ENCODE measurements at places on chromosomes 1 and 21.

DNA sequence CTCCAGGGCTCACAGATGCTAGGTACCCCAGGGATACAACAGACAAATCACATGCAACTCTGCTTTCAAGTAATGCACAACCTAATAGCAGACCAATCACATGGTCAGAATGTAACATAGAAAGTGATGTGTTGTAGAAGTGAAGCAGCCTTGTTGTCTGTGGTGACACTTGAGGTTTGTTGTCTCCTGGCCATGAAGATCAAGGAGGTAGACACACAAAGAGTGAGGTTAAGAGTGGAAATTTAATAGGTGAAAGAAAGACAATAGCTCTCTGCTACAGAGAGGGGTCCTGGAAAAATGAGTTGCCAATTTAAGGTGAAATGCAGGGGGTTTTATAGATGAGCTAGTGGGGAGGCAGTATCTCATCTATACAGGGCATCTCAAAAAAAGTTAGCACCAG is 2.5 kb upstream of the TMEM9 start:
- no peak for DNase-seq

GRCh38 chr21:41585199-41585994 is 77.4 kb upstream of the TMPRSS2 start:
- DNase-seq = no peak

GRCh38 chr1:205983925-205984725 is 19.1 kb downstream of the RAB7B start:
- DNase-seq = no peak

DNA sequence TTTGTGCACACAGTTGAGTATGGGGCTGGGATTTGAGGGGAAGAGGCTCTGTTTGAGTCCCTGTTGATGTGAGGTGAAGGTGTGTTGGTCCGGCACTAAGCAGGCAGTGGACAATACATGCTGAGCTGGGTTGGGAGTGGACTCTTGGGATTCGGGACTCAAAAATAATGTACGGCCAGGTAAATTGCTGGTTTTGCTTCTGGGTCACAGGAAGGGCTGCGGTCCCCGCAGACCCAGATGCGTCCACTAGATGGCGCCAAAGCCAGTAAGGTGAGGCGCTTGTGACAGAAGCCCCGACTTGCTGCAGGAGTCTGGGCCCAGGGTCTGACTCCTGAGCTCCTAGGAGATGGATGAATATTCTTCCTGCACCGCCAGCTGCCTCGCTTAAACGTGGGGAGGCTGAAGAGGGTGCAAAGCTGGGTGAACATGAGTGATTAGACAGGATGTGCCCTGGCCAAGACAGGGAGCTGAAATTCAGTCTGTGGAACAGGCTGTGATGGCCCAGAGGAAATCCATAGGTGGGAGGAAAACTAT is 61.4 kb downstream of the ACBD3 start:
- DNase-seq = peak; percentile 75

DNA sequence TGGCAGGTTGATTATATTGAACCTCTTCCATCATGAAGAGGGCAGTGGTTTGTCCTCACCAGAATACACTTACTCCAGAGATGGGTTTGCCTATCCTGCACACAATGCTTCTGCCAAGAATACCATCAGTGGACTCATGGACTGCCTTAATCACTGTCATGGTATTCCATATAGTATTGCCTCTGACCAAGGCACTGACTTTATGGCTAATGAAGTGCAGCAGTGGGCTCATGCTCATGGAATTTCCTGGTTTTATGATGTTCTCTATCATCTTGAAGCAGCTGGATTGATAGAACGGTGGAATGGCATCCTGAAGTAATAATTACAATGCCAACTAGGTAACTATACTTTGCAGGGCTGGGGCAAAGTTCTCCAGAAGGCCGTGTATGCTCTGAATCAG is 16.6 kb upstream of the GBP6 start:
- no peak for DNase-seq

- no peak for DNase-seq
Measured at GRCh38 chr1:221605569-221605968, 136.3 kb downstream of the DUSP10 start.

DNA sequence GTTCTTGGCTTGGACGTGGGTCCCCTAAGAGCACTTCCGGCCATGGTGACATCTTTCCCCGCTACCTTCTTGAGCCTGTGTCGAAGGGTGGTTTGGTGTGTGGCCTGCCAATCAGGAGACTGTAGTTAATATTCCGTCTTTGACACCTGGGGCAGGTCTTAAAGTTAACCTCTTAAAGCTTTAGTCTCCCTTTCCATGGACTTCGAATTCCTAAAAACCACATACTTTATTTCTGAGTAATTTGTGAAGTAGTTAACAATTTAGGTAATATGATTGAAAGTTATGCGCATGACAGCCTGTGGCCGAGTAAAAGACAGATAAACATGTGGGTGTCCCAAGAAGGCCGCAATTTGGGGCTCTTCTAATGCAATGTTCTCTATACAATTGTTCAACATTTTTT is 10.2 kb upstream of the RAB29 start:
- DNase-seq = no peak

GRCh38 chr21:18772404-18772803 is 368.8 kb upstream of the TMPRSS15 start:
- DNase-seq = no peak

GRCh38 chr1:205488074-205488723 is 16.3 kb upstream of the CDK18 start:
- DNase-seq = no peak

GRCh38 chr1:164524810-164525209 is 34.2 kb upstream of the PBX1 start:
- no peak for DNase-seq

DNA sequence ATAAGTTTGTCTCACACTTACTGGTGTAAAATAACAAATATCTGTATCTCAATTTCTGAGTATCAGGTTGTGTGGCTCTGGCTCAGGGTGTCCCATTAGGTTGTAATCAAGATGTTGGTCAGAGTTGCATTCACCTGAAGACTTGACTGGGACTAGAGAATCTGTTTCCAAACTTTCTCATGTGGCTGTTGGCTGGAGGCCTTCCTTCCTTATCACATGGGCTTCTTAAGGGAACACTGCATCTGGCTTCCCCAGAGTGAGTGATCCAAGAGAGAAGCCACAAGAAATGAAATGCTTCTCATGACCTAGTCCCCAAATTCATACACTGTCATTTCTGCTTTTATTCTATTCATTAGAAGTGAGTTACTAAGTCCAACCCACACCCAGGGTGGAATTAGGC is 568.4 kb upstream of the CAMK1G start:
- no peak for DNase-seq

- no peak for DNase-seq
Measured at GRCh38 chr21:43868461-43868860, 3.4 kb downstream of the AGPAT3 start.

GRCh38 chr1:15236321-15236721 is 10.7 kb upstream of the FHAD1 start:
- DNase-seq = no peak

- DNase-seq = no peak
Measured at GRCh38 chr1:29688471-29689365, 452.4 kb downstream of the PTPRU start.

- no peak for DNase-seq
Measured at GRCh38 chr1:67058761-67059160, 4.8 kb upstream of the SLC35D1 start.

DNA sequence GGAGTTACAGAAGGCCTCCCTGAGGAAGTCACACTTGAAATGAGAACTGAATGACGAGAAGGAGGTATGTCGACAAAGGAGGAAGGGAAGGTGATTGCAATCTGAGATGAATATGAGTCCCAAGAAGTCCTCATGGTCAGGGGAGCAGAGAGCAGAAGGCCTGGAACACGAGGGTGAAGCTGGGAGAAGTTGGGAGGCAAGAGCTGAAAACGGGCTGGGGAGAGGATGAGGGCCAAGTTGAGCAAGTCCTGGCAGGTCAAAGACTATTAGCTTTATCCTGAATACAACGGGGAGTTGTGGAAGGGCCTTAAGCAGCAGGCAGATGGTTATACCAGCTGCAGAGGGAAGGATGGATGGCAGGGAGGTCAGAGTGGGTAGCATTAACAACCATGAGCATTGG is 89.5 kb downstream of the KCNJ15 start:
- DNase-seq = no peak

DNA sequence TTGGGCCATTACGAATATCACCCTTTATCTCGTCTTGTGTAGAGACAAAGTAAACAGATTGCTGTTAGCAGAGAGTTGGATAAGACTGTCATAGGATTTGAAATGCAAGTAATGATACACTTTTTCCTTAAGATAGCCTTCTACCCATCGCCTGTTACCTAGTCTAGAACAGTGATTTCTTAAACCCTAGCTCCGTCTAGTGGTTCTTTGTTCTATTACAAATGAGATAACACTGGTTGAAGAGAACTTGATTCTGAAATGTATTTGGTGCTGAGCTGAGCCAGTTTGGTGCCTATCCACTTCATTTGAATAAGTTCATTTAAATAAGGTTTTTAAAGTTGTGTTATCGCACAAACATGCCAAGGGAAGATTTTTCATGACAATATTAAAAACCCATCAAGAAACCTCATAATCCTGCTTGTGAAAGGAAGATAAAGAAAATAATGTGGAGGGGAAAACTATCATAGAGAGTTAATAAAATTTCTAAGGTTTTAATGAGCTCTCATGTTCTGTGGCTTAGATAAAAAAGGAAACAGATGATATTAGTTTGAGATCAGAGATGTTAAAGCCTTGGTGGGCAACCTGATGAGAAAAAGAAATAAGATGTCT is 1.5 kb upstream of the KCNH1 start:
- DNase-seq = no peak

DNA sequence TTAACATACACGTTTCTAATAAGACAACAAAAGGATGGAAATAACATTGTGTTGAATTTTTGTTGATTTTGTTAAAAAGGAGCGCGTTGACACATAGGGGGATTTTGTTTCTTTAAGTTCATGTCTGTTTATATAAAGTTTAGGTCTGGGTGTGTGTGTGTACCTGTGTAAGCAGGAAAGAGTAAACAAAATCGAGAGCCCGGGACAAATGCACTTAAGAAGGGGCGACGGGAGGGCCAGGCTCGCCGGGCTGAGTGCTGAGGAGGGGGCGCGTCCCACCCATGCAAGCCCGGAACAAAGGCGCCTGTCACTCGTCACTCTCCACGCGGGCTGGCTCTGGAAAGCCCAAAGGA is 28.8 kb upstream of the TRIM17 start:
- no peak for DNase-seq

DNA sequence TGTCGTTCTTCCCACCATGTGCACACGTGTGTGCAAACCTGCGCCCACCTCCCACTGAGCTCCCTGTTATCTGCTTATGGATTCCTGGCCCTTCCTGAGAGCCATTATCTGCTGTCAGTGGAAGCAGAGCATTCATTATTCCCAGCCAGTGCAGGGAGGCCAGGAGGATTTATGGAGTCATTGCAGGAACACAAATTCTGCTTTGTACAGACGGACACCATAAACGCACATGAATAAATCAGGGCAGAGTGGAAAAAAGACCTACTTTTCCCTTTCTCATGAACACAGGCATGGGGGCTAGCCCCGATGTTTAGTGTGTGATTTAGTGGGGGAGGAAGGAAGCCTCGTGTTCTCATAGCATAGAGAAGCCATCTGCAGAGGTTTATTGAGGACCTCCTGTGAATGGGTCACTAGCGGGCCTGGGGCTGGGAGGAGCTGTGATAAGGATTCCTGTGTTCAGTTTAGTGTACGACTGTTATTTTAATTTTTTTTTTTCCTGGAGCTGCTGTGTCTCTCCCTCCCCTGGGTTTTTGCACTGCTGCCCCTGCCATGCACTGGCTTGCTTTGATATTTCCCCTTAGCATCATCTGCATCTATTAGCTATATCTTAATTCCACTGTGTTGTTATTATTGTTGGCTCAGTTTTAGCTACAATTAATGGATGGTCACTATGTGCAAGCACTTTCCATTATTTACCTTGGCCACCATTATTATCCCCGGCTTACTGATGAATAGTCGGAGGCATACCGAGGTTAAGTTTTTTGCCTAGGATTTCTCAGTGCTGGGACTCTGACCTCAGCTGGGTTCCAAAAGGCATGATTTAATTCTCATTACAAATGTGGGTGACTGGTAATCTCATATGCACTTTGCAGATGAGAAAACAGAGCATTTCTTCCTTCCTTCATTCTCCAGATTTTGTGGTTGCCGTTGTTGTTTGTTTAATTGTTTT is 33.0 kb downstream of the HUNK start:
- no peak for DNase-seq

GRCh38 chr1:158087320-158087927 is 93.3 kb upstream of the CD1D start:
- DNase-seq = no peak

DNA sequence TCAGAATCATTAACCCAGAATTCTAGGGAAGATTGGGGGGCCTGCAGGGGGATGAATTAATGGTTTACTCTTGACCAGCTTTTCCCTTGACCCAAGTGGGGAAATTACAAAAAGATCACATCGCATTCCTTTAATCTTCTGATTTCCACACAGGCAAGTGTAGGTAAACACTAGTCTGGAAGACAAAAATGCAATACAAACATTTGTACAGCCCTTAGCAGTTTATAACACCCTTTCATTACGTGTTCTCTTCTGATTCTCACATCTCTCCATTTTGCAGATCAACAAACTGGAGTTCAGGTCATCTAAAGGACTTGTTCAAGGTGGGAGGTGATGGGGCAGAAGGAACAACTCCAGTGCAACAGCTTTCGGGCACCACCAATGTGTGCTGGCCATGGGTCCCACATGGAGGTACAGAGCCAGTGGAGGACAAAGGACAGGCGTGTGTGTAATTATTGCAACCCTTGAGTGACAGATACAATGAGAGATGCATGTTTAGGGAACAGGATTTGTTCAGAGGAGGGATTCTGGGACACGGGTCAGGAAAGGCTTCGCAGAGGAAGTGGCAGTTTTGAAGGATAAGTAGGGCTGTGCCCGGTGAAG is 20.4 kb downstream of the ATF3 start:
- DNase-seq = no peak

- no peak for DNase-seq
Measured at GRCh38 chr1:1122981-1123480, 7.1 kb upstream of the C1orf159 start.

DNA sequence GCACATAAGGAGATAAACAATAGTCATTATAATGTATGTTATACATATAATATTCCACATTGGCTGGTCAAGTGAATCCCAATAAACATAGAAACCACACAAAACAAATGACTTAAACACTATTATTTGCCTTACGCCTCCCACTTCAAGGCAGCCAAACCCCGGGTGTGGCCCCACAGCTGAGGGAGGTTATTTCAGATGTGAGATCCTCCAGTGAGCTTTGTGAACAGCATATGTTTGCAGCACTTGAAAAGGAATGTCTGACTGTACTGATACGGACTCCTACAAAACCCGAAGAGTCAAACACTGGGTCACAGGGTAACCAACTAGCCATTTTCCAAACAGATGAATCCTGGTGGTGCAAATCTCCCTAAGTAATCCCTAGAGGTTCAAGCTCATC is 27.1 kb upstream of the DISP1 start:
- DNase-seq = no peak

DNA sequence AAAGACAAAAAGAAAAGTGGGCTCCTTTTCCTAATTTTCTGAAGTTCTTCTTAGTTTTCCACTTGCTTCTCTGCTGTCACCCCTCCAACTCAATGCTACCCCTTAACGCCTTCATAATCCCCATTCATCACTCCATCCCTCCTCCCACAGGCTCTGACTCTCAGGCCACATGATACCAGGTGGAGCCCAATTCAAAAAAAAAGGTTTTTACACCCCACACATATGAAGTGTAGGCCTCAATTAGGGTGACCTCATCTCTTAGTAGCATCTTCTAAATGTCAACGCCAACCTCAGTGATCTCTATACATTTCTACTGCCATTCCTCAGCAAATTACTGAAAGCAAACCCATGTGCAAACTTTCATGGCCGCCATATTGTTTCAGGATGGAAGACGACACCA is 6.4 kb downstream of the SSBP3 start:
- no peak for DNase-seq

- peak; percentile 2 for DNase-seq
Measured at GRCh38 chr21:17454315-17455027, 58.4 kb upstream of the CXADR start.

Data from activated CD4-positive, CD25-positive, alpha-beta regulatory T cell (primary cell).